ENCODE measurements at places on chromosomes 11 and 22.

DNA sequence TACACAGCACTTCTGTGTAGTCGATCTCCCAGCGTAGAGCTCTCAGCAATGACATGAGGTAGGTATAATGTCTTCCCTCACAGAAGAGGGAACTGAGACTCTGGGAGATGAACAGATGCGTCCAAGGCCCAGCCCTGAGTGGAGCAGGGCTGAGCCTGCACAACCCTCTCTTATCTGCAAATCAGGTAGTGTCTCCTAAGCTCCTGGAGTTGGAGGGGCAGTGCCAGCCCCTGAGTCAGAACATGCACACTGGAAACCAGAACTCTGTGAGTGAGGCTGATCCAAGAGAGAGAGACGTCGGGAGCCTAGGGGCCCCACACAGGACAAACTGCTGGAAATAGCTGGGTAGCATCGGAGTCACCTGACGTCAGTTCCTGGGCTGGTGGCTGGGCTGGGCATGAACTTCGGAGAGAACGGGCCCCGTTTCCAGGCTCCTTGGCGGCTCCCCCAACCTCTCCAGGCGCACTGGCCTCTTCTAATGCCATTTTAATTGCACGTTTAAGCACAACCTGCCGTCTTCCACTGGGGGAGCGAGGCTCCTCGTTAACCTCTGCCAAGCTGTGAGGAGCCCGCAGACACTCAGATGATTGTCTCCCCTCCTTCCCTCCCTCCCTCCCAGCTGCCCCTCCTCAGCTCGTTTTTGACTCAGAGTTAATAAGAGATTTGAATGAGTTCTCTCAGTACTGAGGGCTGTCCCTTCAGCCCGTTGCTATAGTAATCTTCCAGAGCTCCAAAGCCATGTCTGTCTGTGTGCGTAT, 191.2 kb upstream of the TBCEL start:
- DNase-seq, result peak; percentile 11

DNA sequence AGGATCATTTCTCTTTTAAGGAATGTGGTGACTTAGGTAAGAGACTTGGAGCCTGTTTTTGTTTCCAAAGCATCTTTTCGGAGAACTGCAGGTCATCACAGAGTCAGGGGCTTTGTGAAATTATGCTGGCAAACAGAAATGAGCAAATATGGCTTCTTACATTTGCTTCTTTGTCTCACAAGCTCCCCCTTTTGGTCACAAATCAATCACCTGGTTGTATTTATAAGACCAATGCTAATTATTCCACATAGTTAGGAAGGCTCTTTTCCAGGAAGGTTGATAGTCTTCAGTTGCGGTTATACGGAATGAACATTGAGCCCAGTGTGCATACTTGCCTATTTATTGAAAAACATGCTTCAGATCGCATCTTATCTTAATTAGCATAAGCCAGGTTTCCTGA, 34.6 kb upstream of the CEP126 start:
- DNase-seq, result peak; percentile 9

GRCh38 chr11:134357545-134357839, 25.7 kb downstream of the GLB1L2 start:
- DNase-seq, result no peak

DNA sequence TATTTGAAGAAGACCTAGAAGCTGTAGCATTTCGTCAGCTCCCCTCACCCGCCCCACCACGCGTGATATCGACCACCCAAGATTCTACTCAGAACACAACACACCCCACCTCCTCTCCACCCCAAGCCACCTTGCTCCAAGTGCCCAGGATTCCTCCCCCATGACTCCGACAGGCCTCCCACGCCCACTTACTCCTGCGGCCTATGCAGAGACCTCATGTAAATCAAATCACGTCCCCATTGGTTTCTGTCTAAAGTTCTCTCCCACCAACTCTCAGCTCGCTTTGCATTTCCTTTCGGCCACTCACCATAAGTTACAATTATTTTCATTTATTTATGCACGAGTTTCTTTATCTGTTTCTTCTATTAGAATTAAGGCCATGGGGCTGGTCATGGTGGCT, 11.0 kb downstream of the TMEM151A start:
- no peak for DNase-seq

DNA sequence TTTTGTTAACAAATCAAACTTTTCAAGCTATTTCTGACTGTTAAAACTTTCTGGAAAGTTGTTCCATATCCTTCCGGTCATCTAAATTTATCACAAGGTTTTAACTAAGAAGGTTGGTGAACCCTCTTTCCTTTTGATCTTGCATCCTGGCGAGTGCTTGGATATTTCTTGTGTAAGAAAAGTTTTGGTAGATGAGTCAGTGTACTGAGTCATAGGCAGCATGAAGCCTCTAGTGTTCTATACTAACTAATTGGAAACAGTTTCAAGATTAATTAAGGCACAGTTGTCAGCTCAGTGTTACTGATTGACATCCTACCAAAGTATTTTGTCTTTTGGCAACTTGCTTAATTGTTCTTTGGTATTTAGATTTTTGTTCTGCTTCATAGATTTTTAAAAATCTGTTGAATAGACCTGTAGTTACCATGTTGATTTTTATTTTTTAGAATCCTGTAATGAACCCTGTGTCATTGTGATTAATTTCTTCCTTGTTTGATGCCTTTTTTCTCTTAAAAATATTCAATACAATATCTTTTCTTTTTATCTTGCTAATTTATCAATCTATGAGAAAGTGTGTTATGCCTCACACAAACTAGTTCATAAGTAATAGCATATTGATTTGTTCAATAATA, 38.0 kb downstream of the METTL15 start:
- DNase-seq, result no peak

- DNase-seq, result no peak
Observed at GRCh38 chr11:101759771-101760450, 154.9 kb upstream of the CEP126 start.

DNA sequence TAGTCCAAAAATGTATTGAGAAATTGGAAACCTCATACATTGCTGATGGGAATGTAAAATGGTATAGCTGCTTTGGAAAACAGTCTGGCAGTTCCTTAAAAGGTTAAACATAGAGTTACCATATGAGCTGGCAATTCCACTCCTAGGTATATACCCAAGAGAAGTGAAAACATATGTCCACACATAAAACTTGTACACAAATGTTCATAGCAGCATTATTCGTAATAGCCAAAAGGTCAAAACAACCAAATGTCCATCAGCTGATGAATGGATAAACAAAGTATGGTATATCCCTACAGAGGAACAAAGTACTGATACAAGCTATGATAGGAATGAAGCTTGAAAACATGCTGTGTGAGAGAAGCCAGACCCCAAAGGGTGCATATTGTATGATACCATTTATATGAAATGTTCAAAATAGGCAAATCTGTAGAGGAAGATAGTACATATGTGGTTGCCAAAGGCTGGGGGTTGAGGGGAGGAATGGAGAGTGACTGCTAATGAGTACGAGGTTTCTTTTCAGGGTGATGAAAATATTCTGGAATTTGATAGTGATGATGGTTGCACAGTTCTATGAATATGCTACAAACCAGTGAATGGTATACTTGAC, 85.8 kb downstream of the ZBTB16 start:
- no peak for DNase-seq

DNA sequence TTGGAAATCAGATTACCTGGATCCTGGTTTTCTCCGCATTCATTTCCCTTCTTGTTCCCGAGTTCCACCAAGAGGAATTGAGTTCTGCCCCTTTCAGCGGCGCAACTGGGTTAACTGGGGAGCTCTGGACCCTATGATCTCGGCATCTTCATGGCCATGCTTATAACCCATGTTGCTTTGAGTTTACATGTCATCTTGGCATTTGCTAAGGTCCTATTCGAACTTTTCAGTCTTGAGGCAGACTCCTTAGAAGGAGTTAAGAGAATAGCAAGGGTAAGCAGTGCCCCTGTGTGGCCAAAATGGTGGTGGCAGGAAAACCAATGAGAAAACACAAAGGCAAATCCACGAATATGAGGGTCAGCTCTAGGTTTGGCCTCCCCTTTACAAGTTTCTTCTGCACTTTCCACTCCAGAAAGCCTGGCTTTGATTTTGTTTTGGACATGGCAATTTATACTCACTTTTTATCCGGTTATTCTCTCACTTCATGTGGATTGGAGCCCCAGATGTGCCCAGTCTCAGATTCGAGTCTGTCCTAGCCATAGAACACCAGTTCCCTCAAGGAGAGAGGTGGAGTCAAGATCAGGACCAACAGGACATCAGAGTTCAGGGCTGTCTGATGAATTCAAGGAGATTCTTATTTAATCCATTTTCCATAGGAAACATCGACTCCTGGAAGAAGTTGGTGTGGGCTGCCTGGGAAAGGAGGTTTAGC, 55.3 kb upstream of the FBXO3 start:
- DNase-seq, result peak; percentile 61

GRCh38 chr11:77287615-77288273, 13.7 kb downstream of the GDPD4 start:
- no peak for DNase-seq

- DNase-seq, result peak; percentile 64
Observed at GRCh38 chr11:133947321-133947756, 9.4 kb downstream of the IGSF9B start.

GRCh38 chr11:15780837-15781236, 575.5 kb downstream of the SOX6 start:
- DNase-seq, result no peak

DNA sequence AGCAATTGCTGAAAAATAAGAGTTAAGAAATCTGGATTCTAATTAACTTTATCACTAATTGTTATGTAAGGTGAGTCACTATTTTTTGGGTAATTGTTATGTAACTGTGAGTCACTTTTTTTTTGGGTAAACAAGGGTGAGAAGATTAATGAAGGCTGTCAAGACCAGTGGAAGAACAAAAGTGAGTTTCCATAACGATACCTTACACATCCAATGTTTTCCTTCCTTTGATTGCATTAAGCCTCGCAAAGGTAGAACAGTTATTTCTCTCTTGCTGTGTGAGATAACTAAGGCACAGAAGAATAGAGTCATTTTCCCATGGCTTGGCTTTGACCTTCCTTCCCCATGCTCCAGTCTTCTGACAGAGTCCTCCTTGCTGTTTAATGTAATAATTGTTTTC, 374.7 kb downstream of the DDX10 start:
- no peak for DNase-seq

GRCh38 chr22:22687638-22688500, 43.5 kb downstream of the GGTLC2 start:
- DNase-seq, result peak; percentile 16

GRCh38 chr22:35479985-35480550, 60.6 kb upstream of the RASD2 start:
- no peak for DNase-seq

GRCh38 chr11:19013181-19013857, 47.2 kb downstream of the MRGPRX2 start:
- no peak for DNase-seq

- DNase-seq, result no peak
Observed at GRCh38 chr11:28346209-28346608, 238.0 kb downstream of the METTL15 start.

DNA sequence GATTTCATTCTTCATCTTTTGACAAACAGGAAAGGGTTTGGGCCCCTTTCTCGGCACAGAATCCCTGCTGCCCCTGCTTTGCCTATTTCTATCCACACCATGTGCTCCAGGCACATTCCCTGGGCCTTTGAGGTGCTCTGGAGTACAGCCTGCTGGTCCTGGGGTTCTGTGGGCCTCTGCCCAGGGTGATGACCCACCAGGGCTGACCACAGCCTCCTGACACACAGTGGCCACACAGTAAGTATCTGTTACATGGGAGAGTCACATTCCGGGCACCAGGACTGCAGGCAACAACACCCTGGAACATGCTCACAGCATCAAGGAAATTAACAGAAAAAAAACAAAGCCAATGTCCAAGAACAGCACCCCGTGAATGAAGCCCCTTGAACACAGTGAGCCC, 39.1 kb downstream of the SCUBE2 start:
- no peak for DNase-seq

DNA sequence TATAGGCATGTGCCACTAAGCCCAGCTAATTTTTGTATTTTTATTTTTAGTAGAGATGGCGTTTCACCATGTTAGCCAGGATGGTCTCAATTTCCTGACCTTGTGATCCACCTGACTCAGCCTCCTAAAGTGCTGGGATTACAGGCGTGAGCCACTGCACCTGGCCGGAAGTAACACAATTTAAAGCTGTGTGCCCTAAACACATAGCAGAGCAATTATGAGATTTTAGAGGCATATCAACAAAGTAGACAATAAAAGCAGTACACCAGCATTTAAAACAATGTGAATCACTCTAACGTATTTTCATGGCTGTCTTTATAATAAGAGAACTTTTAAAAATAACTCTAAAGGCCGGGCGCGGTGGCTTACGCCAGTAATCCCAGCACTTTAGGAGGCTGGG, 42.4 kb downstream of the PRR14L start:
- no peak for DNase-seq

GRCh38 chr11:7220636-7221035, 31.1 kb upstream of the SYT9 start:
- no peak for DNase-seq

DNA sequence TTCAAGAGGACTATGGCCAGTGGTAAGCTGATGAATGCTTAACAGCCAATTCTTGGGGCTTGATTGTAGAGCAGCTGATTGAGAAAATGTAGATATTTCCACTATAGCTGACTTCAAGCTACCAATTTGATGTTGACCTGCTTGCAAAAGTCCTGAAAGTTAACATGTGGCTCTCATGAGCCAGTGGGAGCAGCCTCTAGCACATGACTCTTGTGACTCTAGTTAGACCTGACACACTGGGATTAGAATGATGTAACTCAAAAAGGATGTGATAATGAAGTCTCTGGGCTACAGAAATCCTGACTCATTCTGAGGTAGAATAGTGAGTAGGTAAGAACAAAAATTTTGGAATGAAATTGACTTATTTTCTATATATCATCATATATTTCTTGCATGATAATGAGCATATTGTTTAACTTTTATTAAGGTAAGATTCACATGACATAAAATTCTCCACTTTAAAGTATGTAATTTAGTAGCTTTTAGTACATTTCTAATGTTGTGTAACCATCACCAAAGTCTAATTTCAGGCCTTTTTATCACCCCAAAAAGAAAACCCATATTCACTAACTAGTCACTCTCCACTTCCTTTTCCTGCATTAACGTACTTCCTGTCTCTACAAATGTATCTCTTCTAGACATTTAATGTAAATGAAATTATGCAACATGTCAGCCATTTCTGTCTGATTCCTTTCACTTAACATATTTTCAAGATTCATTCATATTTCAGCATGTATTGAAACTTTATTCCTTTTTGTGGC, 16.1 kb upstream of the OR52H1 start:
- no peak for DNase-seq

DNA sequence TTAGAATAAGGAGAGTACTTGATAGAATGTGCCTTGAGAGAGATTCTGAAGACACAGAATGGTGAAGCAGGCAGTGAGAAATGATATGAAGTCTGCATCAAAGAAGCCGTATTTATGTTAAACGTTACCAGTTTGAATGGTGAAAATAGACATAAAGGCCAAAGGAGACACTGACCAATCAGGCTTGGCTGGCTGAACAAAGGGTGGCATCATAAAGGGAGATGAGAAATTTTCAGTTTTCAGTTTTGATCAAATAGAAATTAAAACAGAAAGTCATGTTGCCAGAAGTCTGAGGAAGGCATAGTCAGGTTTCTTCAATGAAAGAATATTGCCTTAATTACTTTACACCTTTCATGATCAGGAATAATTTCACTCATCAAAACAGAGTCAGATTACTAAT, 6.6 kb downstream of the OR51F1 start:
- no peak for DNase-seq

GRCh38 chr22:20582520-20583361, 75.3 kb downstream of the MED15 start:
- DNase-seq, result no peak

GRCh38 chr22:19066531-19067271, 55.5 kb downstream of the DGCR2 start:
- DNase-seq, result no peak

Data from RPMI8226 (cell line).